Stimulated activated CD8-positive, alpha-beta memory T cell treated with anti-CD3 and anti-CD28 coated beads, Interleukin-12 subunit alpha, Interleukin-12 subunit beta, amount 100 ng/mL, for 1 hour (primary cell): ENCODE measurements at places on chromosomes 6 and 20.

DNA sequence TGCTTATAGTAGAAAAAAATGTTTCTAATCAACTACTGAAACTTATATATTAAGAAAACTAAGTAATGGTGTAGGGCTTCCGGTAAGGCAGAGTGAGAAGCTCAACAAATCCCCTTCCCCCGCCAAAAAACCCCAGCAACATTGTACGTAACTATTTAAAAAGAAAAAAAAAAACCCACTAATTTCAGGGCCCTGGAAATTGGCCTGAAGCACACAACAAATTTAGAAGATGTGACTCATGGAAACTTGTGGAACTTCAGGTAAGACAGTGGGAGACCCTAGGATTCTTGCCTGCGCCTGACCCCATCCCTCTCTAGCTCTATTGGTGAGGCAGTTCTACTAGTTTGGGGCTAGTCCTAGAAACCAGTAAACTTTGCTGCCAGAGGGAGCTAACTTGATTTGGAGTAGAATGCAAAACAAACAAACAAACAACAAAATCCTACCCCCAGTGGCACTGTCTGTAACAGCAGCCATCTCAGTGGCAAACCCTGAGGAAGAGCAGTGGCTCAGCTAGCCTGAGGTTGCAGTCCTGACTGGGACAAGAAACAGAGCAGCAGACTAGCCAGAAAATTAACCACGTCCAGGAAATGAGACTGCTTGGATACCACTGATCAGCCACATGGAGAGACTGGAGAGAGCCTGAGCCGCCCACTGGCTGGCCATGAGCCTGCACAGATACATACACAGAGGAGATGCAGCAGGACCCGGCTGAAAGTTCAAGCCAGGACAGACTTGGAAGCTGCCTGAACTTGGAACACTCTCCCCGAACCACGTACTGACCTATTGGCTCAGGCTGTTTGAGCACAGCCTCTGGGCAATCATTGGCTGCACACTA is 135.1 kb downstream of the TBXT start:
- no peak for DNase-seq

DNA sequence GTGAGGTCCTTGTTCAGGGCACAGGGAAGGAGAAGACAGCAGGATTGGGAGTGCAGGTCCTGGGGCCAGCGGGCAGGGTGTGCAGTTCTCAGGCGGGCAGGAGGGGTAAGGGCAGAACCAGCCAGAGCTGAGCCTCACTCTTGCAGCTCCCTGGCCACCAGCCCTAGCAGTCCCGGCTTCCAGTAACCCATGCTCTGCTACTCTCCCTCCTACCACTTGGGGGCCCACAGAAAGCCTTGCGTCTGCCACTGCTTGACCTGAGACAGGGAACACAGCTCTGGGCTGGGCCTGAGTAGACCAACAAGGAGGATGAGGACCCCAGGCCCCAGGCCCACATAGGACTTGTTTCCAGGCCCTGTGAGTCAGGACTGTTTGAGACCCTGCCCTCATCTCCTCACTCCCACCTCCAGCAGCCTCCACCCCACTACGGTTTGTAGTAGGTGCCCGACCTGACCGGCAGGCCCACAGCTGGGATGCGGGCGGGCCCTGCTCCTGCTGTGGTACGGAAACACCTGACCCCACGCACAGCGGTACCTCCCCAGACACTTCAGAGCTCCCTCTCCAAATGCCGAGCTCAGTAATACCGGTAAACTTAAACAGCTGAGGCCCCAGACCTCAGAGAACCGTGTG is 39.2 kb downstream of the KCNK5 start:
- no peak for DNase-seq

DNA sequence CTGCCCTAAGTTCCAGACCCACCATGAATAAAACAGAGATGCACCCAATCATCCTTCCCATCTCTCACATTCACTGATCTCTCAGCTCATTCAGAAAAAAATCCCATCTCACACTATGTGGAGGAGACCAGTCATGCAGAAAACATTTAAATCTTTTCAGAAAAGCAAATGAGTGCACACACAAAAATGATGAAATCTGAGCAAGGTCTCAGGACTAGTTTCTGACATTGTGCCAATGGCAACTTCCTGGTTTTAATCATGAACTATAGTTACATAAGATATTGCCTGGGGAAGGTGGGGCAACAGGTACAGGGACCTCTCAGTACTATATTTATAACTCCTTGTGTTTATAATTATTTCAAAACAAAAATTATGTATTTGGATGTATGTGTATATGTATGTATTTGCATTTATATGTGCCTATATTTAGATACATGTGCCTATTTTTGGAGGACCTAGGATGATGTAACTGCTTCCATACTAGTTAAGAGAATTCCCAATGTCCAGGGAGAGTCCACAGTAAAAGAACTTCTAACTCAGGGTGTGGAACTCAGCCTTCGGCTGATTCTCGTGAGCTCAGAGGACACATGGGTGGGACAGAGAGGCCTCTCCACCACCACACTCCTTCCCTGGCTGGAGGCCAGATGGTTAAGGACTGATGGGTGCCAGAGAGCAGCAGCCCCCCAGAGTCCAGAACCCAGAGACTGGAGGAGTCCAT is 71.7 kb upstream of the MAP3K4 start:
- DNase-seq, result no peak

- no peak for DNase-seq
These were observed 33.0 kb downstream of the F13A1 start for GRCh38 chr6:6287415-6287814.
